ENCODE measurements at places on chromosomes 7 and 10. TPM values are rescaled to one million over a fixed set of nuclear protein-coding genes. Genes with fewer than 3 reads are reported as not detected.

BET1 gene
- polyA plus RNA-seq = 47.4 TPM

DOCK4 gene
- polyA plus RNA-seq = 30.4 TPM

CLCN1 gene
- 0.35 TPM for polyA plus RNA-seq

DNA sequence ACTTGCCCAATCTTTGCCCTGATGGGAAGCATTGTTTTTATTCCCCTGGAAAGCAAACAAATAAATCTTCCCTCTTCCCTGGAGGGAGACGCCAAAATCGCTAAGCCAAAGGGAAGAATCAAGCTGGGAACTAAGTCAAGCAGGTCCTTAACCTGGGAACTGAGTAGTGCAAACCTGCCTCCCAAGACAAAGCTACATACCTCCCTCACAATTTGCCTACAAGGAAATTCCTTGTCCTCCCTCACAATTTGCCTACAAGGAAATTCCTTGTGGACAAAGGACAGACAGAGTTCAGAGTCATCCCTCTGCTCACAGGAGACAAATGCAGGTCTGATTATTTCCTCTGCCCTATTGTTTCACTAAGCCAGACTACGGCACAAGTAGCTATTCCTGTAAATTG is 50.5 kb downstream of the SPOCK2 start:
- DNase-seq = no peak

All from left kidney (tissue), 8 donors.